ENCODE measurements at places on chromosomes 12 and 14. TPM values are rescaled to one million over a fixed set of nuclear protein-coding genes. Genes with fewer than 3 reads are reported as not detected.

GRCh38 chr12:59929110-59929509, 333.3 kb downstream of the SLC16A7 start:
- no peak for DNase-seq

DNA sequence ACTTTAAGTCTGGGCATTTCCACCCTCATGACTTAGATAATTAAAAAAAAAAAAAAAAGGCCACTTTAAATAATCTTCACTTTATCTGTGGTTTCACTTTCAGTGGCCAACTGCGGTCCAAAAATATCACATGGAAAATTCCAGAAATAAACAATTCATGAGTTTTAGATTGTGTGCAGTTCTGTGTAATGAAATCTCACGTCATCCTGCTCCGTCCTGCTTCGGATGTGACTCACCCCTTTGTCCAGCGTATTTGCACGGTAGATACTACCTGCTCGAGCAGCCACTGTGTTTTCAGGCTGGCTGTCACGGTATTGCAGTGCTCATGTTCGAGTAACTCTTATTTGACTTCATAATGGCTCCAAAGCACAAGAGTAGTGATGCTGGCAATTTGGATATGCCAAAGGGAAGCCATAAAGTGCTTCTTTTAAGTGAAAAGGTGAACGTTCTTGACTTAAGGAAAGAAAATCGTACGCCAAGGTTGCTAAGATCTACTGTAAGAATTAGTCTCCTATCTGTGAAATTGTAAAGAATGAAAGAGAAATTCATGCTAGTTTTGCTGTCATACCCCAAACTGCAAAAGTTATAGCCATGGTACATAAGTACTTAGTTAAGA, 2.4 kb downstream of the E2F7 start:
- DNase-seq: peak; percentile 20

Gene COX8C
- polyA plus RNA-seq: not detected

DNA sequence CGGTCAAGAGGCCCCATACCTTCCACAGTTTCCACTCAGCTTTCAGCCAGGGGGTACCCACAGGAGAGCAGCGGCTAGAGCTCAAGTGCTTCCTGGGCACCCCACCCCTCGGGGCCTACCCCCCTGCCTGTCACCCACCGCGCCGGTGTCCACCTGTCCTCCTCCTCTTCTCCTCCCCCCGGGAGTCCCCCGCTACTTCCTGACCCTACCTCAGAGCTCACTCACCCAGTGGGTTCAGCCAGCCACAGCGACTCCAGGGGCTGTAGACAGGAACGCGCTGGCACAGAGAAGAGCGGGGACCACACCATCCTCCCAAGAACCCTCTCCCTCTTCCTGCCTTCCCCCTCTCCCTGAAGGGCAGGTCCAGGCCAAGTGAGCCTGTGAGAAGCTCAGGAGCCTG, 123.0 kb downstream of the ESRRB start:
- no peak for DNase-seq

Measured in heart left ventricle (tissue), 16 donors.